ENCODE measurements at places on chromosomes 1 and 21.

GRCh38 chr1:27862671-27863537, 9.4 kb upstream of the THEMIS2 start:
- no peak for DNase-seq

DNA sequence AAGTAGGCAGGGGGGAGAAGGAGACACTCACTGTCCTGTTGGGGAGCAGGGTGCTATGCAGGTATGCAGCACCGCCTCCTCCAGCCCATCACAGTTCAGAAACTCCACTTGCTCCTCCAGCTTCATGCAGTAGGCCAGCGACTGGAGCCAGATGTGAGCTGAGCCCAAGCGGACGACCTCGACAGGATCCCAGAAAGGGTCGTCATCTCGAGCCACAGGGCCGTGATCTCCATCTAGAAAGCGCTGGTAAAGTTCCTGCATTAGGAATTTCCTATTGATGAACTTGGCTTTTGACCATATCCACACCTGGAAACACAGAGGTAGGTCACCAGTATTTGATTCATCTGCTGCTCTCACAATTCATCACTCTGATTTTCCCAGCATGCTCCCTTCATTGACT, 56.1 kb downstream of the SCCPDH start:
- DNase-seq: no peak

DNA sequence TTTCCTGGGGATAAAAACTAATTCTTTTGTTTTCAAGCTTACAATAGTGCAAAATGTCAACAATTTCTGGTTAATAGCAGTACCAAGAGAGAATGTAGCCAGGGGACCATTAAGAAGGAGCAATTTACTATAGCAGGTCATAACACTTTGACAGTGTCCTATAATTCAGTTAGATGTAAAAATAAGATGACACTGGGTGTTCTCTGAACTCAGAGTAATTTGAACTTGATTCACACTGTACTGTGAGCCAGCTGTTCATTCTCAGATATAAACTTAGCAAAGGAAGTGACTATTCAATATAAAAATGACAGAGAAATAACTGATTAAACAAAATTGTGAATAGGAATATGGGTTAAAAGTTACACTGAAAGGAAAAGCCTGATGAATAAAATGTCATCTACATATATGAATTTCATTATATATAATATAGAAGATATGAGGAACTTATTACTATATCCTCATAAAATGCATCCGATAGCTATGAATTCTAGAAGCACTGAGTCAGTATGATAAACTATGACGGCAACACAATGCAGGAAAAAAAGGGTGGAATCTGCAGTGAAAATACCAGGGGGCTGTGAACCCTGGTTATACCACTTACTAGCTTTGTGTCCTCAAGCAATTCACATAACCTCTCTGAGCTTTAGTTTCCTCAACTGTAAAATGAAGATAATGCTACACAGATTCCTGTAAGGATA, 135.9 kb downstream of the ACBD6 start:
- DNase-seq: no peak

DNA sequence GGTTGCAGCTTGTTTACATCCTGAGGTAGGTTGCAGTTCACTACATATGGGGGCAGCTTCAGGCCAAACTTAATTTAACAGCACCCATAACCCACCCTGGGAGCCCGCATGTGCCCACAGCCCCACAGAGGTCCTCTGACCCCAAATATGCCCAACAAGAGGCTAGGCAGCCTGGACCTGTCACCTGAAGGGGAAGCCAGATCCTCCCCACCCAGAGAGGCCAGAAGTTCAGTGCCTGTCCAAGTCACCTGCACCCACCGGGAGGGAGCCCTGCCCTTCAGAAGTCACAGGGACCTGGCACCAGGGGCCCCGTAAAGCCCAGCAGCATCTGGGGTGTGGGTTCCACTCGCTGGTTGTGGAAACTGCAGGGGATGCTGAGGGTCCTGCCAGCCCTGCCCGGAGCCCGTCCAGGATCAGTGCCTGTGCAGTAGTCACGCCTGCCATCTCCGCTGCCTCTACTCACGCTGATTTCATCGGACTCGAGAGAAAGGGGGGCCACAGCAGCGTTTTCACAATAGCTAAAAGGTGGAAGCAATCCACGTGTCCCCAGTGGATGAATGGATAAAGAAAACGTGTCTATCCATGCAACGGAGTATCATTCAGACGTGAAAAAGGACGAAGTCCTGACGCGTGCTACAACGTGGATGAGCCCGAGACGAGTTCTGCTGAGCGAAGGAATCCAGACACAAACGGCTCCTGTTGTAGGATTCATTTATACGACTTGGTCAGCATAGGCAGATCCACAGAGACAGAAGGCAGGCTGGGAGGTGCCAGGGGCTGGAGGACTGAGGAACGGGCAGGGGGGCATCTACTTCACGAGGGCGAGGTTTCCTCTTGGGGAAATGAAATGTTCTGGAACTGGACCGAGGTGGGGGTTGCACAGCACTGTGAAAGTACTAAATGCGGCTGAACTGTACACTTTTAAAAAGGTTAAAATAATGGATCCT, 33.9 kb upstream of the COL6A2 start:
- DNase-seq: no peak

GRCh38 chr1:191760016-191760415, 398.2 kb upstream of the RGS18 start:
- no peak for DNase-seq

DNA sequence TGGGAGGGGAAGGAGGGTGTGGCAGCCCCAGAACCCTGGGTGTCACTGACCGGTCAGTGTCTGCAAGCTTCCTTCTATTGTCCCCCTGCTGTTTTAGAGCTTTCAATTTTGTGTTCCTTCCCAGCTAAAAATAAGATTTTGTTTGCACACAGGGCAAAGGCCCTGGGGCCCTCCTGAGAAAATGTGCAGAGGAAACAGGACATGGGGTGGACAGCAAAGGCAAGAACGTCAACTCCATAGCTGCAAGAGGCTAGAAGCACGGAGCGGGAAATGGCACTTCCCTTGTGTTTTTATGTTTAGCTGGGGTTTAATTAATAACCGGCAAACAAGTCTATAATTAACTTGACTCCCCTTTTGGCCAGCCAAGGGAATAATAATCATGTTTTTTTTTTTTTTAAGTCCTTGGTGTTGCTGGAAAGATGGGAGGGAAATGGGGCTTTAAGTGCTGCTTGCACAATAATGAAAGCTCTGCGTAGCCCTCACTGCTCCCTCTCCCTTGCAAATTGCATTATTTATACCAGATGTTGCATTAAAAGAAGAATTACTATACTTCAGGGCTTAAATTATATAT, 261.4 kb upstream of the USP24 start:
- DNase-seq: no peak

- no peak for DNase-seq
Observed at GRCh38 chr1:107474877-107475612, 334.2 kb downstream of the NTNG1 start.

DNA sequence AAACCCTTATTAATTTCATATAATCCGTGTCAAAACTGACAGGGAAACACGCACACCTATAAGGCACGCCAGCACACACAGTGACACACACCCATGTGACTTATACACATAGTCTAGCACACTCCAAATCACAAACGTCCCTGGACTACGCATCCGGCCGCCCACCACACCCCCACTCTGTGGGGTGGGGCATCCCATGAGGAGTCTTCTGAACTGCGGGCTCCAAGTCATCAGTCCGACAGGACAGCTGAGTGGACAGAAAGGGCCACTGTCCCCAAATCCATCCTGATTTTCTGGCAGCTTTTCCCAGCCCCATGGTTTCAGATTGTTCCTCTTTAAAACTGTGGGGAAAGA, 829 bp downstream of the PEA15 start:
- no peak for DNase-seq

GRCh38 chr1:78864175-78864574, 142.4 kb downstream of the ADGRL4 start:
- no peak for DNase-seq

- DNase-seq: no peak
Observed at GRCh38 chr21:44059710-44060109, 47.5 kb upstream of the PWP2 start.

DNA sequence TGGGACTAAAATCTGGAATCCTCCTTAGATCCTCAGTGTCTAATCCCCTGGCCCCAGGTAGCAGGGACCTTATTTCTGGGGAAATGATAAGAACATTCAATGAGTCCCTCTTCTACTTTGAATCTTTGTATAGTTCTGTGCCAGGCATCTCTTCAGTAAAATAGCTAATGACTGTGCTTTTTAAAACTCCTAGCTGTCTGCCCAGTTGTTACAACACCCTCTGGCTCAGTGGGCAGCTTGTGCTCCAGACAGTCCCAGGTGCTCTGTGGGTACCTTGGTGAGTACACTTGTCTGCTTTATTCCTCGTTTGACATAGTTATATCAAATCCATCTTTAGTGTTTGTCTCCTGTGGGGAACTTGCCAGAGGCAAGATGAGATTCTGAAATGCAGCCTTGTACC, 18.0 kb downstream of the TGFB2 start:
- no peak for DNase-seq

DNA sequence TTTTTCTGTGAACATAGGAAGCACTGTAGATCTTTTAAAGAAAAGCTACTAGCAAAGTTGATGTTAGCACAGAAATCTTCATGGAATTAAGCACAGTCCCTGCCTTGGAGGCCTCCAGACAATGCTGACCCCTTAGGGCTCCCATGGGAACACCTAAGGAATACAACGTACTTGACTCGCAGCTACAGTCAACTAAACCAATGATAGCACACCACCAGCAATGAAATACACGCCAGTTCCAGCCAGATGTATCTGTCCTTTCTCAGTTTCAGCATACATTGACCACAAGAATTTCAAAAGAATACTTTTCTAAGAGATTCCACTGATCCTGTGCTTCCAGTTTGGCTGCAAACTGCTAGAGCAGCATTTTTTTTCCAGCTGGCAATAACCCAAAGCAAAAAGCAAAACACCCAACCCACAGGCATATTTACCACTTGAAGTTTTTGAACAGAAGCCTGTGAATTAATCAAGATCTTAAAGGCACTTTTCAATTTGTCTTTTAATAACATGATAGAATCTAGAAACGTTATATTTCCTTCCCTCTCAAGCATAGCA, 42.8 kb upstream of the KRTAP11-1 start:
- no peak for DNase-seq

DNA sequence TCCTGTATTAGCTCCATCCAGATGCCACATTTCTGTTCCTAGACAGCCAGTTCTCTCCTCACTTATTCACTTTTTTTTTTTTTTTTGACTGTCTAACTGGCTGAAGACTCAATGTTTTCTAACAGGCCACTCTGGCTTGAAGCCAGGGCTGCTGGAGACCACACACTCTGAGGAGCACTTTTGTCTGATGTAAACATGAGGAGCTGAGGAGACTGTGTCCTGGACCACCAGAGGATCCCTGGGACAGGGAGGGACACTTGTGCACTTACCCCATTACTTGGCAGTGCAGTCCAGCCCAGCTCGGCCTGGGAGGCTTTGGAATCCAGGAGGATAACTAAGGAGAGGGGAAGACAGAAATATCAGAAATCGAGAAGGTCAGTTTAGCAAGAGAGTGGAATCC, 2.4 kb downstream of the EPHA10 start:
- DNase-seq: no peak

GRCh38 chr1:47128221-47128620, 9.0 kb upstream of the CYP4A22 start:
- DNase-seq: no peak

GRCh38 chr1:87524021-87524754, 195.5 kb downstream of the LMO4 start:
- DNase-seq: no peak

DNA sequence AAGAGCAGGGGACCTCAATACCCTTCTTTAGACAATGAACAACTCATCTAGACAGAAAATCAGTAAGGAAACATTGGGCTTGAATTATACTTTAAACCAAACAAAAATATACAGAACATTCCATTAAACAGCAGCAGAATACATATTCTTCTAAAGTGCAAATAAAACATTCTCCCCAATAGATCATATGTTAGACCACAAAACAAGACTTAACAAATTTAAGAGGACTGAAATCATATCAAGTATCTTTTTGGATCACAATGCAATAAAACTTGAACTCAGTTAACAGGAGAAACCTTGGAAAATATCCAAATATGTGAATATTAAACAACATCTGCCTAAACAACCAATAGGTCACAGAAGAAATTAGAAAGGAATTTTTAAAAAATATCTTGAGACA, 47.7 kb upstream of the HP1BP3 start:
- DNase-seq: no peak

GRCh38 chr1:220818421-220819173, 31.9 kb downstream of the MTARC1 start:
- peak; percentile 82 for DNase-seq

DNA sequence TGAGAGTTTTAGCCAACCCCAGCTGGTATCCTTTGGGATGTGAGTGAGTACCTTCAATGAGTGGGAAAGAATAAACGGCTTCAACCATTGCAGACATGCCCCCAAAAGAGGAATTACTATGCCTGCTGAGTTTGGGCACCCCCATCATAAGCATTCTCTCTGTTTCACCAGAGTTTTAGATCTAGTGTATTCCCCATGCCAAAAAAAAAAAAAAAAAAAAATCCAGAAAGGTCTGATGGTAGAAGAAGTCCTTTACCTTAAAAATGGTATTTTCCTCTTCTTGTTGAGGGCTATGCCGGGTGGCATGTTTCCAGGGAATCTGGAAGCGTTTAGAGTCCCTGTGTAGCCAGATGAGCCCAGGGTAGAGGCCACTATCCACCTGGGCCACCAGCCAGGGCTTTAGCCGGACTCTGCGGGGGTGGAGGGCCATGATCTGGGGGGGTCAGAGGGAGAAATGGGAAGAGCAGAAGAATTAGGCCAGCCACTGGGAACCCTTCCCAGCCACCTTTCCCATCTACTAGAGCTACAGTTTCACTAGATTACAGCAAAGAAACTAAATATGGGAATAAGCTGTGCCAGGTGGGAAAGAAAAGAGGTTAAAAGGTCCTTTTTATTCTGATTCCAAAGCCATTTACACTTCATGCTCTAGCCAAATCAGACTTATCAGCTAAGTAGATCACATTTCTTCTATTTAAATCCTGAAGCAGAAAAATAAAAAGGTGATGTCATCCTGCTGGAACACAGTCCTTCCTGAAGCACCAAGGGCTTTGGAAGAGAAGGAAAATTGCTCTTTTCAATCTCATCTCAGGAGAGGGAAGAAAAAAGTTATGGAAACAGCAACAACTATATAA, 4.7 kb downstream of the IRF6 start:
- no peak for DNase-seq

DNA sequence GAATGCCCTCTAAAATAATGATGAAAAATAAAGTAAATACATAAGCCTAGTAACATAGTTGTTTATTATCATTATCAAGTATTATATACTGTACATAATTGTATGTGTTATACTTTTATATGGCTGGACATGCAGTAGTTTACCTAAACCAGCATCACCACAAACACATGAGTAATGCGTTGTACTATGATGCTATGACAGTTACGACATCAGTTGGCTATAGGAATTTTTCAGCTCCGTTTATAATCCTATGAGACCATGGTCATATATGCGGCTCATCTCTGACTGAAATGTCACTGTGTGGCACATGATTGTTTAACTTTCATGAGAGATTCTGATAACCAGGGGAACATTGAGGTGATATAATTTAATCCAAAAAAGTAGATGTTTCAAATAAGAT, 352.1 kb downstream of the ST6GALNAC3 start:
- DNase-seq: no peak

DNA sequence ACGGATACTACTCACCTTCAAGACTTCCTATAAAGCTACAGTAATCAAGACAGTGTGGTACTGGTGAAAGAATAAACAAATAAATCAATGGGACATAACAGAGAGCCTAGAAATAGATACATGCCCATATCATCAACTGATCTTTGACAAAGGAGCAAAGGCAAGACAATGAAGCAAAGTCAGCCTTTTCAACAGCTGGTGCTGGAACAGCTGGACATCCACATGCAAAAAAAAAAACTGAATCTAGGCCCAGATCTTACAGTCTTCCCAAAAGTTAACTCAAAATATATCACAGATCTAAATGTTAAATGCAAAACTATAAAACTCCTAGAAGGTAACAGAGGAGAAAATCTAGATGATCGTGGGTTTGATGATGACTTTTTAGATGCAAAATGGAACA, 170.3 kb downstream of the MIS18A start:
- no peak for DNase-seq
